ENCODE measurements at places on chromosomes 3 and 15.

- no peak for DNase-seq
These were observed 18.4 kb downstream of the ANKDD1A start for GRCh38 chr15:64930019-64930652.

DNA sequence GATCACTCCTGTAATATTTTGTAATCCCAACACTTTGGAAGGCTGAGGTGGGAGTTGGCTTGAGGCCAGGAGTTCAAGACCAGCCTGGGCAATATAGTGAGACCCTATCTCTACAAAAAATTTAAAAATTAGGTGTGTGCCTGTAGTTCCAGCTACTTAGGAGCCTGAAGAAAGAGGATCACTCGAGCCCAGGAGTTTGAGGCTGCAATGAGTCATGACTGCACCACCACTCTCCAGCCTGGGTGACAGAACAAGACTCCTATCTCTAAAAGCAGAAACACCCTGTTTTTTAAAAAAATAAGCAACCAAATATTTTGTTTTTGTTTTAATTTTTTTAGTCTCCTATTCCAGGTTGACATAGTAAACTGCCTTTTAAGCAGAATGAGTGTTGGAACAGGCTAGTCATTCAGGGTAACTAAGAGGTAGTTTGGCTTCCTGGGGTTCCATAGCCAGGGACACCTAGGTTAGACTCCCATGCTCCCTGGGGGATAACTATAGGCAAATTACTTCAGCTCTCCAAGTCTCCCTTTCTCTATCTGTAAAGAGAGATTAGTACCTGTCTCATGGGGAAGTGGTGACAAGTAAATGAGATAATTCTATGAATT lies 114.6 kb upstream of the C15orf61 start:
- DNase-seq: no peak

DNA sequence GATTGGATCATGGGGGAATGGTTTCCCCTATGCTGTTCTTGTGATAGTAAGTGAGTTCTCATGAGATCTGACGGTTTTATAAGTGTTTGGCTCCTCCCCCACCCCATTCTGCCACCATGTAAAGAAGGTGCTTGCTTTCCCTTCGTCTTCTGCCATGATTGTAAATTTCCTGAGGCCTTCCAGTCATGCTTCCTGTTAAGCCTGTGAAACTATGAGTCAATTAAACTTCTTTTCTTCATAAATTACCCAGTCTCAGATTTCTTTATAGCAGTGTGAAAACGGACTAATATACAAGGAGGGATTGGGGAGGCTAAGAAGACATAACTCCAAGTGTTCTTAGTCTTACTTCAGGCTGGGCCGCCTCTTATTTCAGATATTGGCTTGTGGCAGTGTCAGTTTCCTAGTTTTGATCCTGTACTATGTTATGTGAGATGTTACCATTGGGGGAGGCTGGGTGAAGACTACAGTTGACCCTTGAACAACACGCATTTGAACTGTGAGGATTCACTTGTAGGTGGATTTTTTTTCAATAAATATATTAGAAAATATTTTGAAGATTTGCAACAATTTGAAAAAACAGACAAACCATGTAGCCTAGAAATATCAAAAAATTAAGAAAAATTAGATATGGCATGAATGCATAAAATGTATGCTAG lies 44.9 kb downstream of the NMD3 start:
- no peak for DNase-seq

DNA sequence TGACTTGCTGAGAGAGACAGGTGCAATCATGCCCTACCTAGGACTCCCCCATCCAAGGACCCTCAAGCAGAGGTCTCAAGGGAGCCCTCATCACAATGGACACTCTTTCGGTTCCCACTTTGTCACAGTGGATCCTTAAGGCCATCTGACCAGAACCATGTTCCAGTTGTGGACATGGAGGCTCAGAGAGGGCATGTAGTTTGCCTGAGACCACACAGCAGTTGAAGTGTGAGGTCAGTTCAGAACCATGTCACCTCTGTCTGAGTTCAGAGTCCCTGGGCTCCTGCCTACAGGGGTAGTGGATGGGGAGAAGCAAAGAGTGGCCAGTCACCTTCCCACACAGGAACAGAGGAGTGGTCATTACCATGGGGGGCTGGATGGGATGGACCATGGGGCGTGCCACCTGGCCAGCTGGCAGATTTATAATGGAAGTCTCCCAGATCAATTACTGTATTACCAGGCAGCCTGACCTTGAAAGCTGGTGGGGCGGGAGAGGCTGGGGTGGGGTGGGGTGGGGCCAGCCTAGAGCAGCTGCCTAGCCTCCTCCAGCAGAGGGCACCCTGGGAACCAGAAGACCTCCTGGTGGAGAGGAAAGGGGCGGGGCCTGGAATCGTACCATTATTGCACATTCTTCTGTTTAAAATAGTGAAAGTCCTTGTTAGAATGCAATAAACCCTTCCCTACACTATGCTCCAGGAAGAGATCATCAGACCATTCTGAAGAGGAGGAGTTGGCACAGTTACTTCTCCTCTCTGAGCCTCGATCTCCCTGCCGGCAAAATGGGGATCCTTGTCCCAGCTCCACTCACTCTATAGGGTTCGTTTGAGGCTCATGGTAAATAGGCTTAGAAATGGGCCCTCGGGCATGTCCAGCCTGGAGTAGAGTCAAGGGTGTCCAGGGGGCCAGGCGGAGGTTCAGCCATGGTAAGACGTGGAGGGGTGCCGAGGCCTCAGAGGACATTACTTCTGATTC lies 26.9 kb upstream of the LINGO1 start:
- DNase-seq: no peak

GRCh38 chr3:156769721-156770654 lies 56.2 kb upstream of the LEKR1 start:
- no peak for DNase-seq

DNA sequence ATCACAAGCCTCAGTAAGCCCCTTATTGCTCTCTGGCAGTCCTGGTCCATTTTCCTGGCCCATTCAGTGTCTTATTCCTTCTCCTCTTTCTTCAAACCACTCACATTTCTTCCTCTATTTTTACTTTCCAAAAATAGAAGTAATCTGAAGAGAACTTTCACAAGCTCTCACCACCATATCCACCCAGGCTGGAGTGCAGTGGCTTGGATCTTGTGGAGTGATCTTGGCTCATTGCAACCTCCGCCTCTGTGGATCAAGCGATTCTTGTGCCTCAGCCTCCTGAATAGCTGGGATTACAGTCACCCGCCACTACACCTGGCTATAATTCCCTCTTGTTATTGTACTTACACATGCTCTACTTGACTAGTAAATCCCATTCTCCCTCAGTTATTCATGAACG lies 16.8 kb downstream of the ARMC8 start:
- DNase-seq: no peak

- no peak for DNase-seq
These were observed 448 bp downstream of the SLC12A8 start for GRCh38 chr3:125212091-125212508.

DNA sequence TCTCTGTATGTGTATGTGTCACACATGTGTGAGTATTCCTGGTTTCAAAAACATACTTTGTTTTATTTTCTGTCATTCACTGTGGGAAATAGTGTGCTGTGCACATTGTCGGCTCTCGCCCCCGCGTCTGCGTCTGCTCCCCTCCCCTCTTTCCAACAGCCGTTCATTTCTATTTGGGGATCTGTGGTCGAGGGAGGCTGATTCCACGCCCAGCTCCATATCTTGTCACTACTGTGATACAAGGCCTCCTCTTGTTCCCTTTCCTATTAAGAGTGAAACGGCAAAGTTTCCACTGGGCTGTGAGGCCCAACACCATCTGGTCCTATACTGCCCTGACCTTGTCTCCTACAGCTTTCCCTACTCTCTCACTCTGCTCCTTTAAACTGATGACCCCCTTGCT lies 172.5 kb upstream of the LRIG1 start:
- DNase-seq: no peak

- DNase-seq: no peak
These were observed 51.3 kb upstream of the SCAANT1 start for GRCh38 chr3:63963496-63963895.

DNA sequence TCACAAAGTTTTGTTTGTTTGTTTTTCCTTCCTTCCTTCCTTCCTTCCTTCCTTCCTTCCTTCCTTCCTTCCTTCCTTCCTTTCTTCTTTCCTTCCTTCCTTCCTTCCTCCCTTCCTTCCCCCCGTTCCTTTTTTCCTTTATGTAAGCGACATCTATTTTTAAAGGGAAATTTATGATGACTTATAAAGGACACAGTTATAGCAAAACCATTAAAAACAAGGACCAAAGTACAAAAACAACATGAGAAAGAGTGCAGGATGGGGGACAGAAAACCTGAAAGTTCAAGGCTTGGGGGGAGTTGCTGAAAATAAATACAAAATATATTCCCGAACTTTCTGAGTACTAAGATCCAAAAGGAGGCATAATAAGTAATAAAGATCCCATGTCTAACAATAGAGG lies 1.8 kb downstream of the ADGRG7 start:
- DNase-seq: no peak

DNA sequence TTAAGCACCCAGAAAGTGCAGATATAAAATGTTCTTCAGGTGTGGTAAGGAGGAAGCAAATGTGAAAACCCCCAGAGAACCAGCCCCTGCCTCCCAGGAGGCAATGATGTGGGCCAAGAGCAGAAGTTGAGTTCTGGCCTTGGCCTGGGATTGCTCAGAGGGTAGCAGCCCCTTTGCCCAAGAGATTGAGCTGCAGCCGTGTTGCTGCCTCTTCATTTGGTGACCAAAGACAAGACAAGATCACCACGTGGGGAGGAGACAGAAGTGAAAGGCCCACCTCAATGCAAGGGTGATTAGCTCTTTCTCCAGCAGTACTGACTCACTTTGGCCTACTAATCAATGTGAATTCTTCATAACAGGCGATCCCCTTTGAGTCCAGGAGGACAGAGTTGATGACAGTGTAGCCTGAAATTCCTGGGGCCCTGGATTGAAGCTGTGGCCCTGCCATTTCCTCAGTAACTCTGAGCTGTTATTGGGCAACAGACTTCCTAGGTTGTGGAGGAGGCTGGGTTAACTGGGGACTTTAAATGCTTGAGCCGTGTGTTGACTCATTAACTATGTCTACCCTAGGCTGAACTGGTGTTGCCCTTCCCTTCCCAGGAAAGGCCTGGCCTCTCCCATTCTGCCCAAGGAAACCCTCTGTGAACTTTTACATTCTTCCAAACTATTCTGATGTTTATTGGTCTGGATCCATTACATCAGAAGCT lies 86.5 kb downstream of the ST6GAL1 start:
- DNase-seq: no peak

- DNase-seq: peak; percentile 24
These were observed 736 bp downstream of the IREB2 start for GRCh38 chr15:78438619-78439285.

GRCh38 chr15:77352887-77353286 lies 67.0 kb downstream of the PEAK1 start:
- DNase-seq: no peak

DNA sequence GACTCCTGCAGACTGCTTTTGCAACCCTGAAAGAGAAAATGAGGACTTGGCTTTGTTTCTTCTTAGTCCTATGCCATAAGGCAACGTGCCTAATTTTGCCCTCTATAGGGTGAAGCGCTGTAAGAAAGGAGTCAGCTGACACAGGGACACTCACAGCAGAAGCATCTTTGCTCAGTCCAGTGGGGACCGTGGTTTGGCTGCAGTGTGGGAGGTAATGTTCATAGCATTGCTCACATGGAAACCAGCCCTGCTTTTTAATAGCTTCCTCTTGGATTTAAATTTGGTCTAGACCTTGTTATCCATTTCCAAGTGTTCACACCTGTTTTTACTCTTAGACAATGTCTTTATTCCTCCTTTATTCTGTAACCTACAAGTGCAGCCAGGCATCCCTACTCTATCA lies 1032.1 kb downstream of the NTRK3 start:
- no peak for DNase-seq

DNA sequence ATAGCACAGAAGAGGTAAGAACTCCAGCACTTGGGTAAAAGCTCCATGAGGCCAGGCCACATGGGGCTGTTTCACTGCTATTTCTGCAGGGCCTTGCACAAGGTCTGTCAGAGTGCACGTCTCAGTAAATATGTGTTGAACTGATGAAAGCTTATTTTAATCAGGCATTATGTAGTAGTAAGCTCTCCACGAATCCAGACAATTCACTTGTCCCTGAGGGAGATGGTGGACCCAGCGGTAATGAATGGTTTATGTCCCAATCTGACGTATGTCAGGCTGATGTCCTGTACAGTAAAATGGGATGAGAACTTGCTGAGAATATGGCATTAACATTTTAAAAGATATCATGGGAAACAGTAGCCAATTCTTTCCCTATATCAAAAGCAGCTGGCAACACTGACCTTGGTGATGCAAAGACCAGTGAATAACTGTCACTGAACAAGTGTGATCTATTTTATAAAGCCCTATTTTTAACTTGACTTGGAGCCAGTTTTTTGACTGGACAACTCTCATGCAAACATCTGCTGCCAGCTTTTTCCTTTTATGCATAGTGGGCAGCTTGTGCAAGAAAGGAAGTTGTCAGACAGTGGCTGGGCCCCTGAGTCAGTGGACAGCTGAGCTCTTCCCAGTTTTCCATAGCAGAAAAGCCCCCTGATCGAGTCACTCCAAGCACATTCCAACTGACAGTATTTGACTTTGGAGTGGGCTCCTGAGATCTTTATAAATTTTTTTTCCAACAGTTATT lies 519.8 kb upstream of the MDFIC2 start:
- no peak for DNase-seq

- no peak for DNase-seq
These were observed 150.7 kb downstream of the OPA1 start for GRCh38 chr3:193743702-193744047.

DNA sequence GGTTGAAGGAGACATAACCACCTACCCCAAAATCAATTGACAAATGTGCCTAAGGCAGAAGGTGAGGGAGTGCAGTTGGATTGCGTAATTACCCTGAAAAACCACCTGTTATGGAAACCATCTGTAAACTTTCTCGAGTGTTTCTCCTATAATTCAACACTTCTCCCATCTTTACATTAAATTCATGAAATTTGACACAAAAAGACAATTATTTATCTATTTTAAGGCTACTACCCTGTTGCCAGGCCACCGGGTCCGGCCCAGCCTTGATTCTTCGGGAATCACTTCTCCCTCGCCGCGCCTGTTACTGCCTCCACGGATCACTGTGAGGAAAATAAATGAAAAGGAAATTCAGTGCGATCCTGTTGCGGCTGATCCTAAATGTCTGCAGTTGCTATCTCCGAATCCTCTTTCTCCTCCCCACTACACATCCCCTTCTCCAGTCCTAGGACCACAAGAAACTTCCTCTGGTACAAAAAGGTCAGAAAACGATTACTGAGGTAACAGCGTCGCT lies 646 bp downstream of the IQCB1 start:
- DNase-seq: no peak

DNA sequence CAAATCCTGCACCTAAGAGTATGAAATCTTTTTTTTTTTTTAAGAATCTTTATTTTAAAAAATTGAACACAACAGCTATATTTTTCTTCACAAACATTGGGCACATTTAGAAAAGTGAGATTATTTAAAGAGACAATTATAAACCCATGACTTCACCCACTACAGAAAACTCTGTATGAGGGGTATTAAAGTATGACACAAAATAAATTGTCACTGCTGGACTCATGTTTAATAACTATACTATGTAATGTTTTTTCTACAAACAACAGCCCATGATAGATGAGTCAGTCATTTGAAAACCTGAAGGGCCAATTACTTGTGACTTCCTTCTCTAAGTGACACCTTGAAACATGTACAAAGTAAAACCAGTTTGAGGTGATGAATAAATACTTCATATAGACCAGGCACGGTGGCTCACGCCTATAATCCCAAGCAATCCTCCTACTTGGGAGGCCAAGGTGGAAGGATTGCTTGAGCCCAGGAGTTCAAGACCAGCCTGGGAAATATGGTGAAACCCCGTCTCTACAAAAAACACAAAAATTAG lies 36.0 kb downstream of the AQR start:
- no peak for DNase-seq
